ENCODE measurements at places on chromosomes 4 and X. TPM values are rescaled to one million over a fixed set of nuclear protein-coding genes. Genes with fewer than 3 reads are reported as not detected.

Gene TMEM154
- total RNA-seq: 17.5 TPM

DNA sequence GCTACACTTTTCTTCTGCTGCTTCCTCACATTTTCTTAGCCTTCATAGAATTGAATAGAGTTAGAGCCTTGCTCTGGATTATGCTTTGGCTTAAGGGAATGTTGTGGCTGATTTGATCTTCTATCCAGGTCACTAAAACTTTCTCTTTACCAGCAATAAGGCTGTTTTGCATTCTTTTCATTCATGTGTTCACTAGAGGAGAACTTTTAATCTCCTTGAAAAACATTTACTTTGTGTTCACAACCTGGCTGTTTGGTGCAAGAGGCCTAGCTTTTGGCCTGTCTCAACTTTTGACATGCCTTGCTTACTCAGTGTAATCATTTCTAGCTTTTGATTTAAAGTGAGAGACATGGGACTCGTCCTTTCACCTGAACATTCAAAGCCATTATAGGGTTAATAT is 87.7 kb upstream of the RAB40AL start:
- DNase-seq: no peak

GRCh38 chrX:54029529-54030143 is 14.6 kb downstream of the PHF8 start:
- DNase-seq: no peak

DNA sequence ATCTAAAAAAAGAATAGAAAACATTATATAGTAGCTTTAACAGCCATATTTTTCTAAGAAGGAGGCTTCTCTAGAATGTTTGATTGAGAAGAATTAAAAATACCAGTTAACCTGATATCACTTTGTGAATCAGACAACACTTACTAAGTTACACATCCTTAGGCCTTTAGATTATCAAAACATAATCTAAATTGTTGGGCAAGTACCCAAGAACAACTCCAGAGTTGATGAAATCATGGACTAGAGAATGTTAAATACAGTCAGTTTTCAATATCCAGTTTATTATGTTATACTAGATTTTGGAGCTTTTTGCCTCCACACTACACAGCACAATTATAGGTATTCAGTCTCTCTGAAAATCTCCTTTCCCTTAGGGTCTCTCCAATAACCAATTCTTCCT is 39.6 kb downstream of the ARL13A start:
- no peak for DNase-seq

- peak; percentile 32 for DNase-seq
Measured at GRCh38 chr4:1981251-1982058, 27.3 kb downstream of the NELFA start.

DNA sequence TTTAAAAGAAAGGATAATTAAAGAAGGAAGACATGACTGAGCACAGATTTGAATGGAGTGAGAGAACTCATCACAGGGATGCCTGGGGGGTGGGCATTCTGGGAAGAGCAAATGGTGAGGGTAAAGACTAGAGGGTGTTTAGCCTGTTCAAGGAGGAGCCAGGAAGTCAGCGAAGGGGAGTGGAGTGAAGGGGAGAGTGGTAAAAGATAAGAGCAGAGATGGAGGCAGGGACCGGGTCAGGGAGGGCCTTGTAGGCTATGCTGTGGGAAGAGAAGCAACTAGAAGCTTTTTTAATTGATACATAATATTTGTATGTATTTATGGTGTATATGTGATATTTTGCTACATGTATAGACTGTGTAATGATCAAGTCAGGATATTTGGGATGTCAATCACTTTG is 2.2 kb upstream of the VGLL1 start:
- no peak for DNase-seq

GRCh38 chr4:17173300-17173699 is 274.9 kb upstream of the LDB2 start:
- no peak for DNase-seq

DNA sequence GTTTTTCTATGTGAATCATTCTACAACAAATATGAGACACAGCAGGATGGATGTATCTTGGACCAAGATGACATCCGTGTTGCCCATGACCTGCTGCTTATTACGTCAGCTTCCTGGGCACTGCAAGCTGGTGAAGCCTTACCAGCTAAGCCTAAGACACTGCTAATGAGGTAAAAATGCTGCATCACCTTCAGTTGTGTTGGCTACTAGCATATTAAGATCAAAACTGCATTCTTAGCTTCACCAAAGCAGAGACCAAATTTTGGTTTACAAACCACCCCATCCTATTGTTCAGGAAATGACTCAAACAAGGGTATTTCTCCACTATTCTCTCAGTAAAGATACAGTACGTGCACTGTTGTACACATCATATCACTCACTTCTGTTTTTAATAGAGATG is 50.3 kb downstream of the MAML3 start:
- DNase-seq: peak; percentile 81

GRCh38 chr4:82469791-82470345 is 39.5 kb downstream of the ENOPH1 start:
- no peak for DNase-seq

- no peak for DNase-seq
Measured at GRCh38 chrX:47198026-47198686, 4.5 kb downstream of the UBA1 start.

DNA sequence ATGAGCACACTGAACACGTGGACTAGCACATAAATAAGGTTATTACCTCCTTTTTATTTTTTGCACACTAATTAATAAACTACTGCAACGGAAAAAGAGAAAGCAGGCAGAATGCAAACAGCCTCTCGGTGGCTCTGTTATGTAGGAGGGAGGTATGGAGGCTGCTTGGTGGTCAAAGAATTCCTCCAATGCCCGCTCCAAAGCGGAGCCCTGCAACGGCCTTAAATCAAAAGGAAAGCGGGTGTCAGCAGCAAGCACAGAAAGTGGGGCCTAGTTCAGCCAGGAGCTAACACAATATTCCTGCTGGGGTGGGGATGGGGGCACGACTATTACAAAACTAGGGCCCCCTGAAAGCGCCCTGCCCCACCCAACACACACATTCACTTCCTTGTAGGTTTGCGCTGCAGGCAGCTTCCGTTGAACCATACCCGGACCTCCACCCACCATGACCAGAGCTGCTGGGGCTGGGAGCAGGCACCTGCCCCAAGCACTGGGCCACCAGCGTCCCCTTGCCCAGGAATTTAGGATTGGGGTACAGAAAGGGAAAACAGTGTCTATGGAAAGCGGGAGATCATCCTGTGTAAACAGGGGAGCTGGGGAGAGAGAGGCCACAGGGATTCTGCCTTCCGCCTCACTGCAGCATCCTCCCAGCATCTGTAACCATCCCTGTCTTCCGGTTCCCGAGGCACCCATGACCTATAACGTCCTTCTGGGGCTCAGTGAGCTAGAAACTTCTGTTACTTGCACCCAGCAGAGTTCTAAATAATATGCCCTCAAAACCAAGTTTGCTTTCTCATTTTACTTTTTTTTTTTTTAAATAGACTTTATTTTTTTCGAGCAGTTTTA is 57.1 kb upstream of the DDX3X start:
- DNase-seq: peak; percentile 14

DNA sequence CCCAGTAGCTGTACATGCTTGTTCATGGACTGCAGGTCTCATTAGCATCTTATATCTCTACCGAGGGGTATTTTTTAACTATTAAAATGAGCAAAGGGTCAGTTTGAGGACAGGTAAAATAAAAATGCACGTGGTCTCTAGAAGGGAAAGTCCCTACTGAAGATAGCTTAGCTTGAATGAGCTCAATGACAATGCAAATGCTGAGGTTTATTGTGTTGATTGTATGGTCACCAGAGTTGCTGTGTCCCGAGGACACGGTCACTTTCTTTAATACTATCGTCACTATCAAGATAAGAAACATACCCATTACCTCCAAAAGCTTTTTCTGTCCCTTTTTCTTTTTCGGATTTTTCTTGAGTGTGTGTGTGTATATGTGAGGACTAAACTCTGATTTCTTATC is 250.5 kb upstream of the PRKX start:
- DNase-seq: no peak

- DNase-seq: no peak
Measured at GRCh38 chrX:1031521-1032430, 180.7 kb downstream of the CRLF2 start.
